Effector CD4-positive, alpha-beta T cell (primary cell): ENCODE measurements at places on chromosomes 11 and 22.

- DNase-seq, result no peak
These were observed 2.1 kb upstream of the PTPRCAP start for GRCh38 chr11:67439321-67440228.

GRCh38 chr11:134663506-134664313, 251.7 kb upstream of the B3GAT1 start:
- DNase-seq, result no peak

- DNase-seq, result no peak
These were observed 539.5 kb upstream of the LUZP2 start for GRCh38 chr11:23957314-23957713.

- DNase-seq, result no peak
These were observed 1.1 kb downstream of the CAVIN3 start for GRCh38 chr11:6319001-6319703.

- DNase-seq, result no peak
These were observed 397.6 kb downstream of the BUD13 start for GRCh38 chr11:116375221-116375620.

- no peak for DNase-seq
These were observed 959.8 kb downstream of the BRD1 start for GRCh38 chr22:48867891-48868290.

- no peak for DNase-seq
These were observed 47.0 kb downstream of the YAP1 start for GRCh38 chr11:102157219-102157618.

DNA sequence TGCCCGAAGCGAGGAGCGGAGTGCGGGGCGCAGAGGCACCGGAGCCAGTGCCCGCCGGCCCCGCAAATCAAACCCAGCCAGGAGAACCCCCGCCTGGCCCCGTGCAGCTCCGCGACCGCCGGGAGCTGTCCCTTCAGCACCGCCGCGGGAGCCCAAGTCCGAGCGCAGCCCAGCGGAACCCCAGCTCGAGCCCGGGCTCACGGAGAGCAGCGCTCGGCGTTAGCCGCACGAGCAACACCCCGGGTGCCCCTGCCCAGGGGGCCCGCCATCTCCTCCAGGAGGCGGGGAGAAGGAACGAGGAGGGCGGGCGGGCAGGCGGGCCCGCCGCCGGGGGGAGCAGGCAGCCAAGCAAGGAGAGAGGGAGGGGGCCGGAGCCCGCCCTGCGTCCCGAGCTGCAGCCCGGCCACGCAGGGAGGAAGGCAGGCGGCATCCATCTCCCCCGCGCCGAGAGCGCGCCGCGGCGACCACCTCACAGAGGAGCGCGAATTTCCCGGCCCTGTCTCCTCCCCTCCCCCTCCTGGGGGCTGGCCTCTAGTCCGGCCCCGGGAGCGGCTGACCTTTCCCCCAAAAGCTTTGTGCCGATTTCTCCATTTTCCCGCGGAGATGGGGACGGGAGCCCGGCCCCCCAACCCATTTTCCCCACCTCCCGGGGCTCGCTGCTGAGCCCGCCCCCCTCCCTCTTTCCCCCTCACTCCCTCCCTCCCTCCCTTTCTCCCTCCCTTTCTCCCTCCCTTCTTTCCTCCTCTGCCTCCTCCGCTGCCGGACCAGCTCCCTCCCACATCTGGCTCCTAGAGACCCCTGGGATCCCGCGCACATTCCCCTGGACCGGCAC, 621 bp downstream of the KCNC1 start:
- DNase-seq, result no peak

GRCh38 chr11:61279934-61280659, 15.0 kb downstream of the VWCE start:
- no peak for DNase-seq

GRCh38 chr11:120835601-120836228, 188.2 kb upstream of the TBCEL start:
- DNase-seq, result no peak

GRCh38 chr22:39027717-39028116, 6.8 kb downstream of the APOBEC3D start:
- DNase-seq, result no peak

- no peak for DNase-seq
These were observed 125.0 kb downstream of the CCDC81 start for GRCh38 chr11:86499723-86500129.

GRCh38 chr11:41040474-41040873, 419.0 kb downstream of the LRRC4C start:
- DNase-seq, result no peak

DNA sequence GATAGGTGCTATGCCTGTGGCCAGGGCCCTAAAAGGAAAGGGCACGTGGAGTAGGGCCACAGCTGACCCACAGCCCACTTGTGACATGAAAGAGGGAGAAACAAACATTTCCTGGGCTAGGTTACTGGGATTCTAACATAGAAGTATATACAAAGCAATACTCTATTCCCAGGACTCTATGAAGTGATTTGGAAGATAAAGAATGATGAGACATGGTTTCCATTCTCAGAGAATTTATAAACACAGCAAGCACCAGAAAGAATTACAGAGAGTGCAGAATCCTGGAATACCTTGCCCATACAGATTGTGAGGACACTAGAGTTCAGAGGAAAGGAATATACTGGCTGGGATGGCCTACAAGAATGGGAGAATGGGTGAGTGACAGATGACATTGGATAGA, 86.4 kb downstream of the KIRREL3 start:
- DNase-seq, result no peak

GRCh38 chr11:12289667-12290476, 87.5 kb upstream of the PARVA start:
- no peak for DNase-seq

- no peak for DNase-seq
These were observed 14.5 kb upstream of the PPARA start for GRCh38 chr22:46135611-46136485.

GRCh38 chr11:72317570-72317969, 73.6 kb upstream of the PHOX2A start:
- no peak for DNase-seq

DNA sequence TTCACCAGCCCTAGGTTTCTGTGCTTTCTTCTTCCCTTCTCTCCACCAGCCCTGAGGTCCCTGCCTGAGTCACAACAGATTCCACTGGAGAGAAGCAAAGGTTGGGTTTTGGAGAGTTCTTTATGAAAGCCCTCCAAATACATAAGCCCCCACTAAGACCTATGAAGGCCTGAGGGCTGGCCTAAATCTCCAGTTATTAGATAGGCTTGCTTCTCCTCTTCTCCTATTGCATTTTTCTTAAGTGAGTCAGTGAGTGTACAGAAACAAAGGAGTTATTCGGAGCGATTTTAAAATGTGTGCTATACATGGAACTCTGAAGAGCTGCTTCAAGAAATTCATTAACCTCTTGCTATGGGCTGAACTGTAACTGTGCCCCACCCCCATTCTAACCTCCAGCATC, 1057.3 kb downstream of the OPCML start:
- DNase-seq, result no peak

DNA sequence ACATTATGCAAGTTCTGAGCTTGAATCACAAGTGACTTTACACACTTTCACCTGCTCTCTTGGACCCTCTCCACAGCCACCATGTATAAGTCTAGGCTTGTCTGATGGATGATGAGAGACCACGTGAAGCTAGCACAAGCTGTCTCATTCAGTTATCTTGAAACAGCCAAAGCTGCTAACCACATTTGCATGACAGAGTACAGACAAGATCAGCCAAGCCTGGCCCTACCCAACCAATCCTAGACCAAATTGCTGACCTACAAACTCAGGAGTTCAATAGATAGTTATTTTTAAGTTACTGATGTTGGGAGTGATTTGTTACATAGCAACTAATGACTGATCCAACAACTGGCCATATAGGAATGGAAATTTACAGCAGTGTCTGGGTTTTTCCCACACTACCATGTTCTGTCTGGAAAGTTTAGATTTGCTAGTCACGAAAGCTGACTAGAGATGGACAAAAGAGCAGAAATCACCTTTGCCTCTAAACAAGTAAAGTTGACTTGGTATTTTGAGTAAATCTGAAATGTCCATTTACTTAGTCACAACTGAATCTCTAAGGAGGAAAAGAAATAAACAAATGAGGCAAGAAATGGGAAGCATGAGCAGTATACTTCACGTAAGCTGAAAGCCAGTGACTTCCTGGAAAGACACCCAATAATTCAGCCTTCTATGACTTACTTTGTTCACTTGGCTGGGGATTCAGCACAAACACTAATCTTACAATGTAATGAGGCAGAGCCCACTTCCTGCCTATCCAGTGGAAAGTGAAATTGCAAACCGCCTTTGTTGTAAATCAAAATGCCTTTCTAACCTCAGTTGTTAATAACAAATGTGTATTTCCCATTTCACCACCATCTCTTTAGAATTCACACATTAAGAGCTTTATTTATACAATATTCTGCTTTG, 101.7 kb downstream of the FAM181B start:
- DNase-seq, result no peak

GRCh38 chr11:111549869-111550203, 9.3 kb downstream of the LAYN start:
- no peak for DNase-seq

DNA sequence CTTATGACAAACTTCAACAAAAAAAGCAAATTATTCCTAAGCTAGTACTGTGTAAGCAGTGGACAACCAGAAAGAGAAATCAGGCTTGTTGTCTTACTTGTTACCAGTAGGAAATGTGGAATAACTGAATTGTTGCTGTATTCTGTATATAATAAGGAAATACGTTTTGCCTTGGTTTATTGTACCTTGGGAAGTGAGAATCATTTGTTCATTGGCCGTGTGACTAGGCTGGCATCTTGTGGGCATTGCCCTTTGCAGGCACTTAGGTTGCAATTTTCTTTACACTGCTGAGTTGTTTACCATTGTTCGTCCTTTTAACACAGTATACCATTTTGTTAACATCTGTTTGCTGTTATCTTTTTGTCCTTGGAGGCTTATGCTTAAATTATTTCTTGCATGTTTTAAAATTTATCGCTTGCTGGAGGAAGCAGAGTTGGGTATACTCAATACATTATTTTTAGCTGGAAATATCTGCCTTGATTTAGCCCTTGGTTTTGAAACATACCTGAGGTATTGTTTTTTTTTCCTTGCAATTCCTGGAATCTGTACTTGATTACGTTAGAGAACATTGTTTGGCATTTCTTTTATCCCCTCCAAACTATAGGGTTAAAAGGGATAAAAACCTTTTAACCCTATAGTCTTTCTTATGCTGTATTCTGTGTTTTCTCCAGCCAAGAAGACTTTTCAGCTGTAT, 109.3 kb downstream of the DDX10 start:
- no peak for DNase-seq

- no peak for DNase-seq
These were observed 341.3 kb downstream of the CADM1 start for GRCh38 chr11:115162919-115163318.

- DNase-seq, result no peak
These were observed 85.0 kb downstream of the CELSR1 start for GRCh38 chr22:46452195-46453005.

DNA sequence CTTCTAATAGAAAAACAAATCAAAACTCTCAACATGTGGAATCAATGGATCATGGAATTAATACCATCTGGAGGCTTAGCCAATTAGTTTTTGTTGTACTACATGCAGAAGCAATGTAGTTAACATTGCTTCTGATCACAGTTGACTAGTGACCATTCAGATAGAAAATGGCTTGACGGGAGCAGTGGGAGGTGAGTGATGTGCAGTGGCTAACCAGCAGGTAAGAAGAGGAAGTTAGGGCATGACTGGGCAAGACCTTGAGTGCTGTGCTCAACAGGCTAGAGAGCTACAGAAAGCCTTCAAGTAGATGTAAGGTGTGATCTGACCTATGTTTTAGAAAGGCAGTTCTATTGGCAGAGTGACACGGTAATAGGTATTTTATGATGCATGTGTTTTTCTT, 60.7 kb upstream of the ALKBH3 start:
- DNase-seq, result no peak

GRCh38 chr11:114399490-114400215, 658 bp downstream of the C11orf71 start:
- no peak for DNase-seq

DNA sequence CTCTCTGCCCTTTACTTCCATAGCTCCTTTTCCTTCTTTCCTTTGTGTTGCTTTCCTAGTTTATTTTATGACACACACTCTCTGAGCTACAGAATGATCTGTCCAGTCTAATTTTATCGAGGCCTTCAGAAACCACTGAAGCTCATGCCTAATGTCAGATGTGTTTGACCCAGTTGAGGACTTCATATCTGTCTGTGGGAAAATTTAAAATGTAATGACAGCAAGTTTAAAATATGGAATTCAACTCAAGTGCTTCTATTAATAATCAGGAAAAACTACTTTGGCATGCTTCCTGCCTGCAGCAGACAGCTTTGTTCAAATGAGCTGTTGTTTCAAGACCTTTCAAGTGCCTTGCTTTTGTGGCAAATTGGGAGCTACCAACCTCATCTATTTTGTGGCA, 261.8 kb upstream of the MTNR1B start:
- no peak for DNase-seq

DNA sequence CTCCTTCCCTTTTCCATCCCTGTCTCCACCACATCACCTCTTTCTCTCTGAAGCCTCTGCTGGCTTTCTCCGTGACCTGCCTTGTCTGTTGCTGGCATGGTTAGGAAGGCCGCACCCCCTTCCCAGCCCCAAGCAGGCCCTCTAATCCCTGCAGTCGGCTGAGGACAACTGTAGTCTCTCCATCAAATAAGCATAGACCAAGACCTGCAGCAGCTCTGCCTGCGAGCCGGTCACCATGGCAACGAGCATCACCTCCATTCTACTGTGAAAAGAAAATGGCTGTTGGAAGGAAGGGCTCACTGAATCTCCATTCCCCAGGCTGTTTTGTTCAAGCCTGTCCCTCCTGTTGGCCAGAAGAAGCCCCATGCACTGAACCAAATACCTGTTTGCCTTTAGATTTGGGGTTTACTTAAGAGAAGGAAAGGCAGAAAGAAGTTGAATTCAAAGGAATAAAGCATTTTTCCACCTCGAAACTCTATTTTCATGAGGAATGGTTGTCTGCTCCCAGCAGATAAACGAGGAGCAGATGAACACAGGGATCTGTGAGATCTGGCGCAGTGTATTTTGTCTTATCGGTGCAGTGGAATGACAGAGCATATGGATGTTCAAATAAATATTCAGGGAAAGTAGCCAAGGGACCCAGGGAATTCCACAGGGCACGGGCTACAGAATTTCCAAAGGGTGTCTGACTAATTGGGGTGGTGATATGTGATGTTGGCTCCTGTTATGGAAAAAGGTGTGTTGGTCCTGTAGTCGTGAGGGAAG, 113.1 kb upstream of the TTC12 start:
- no peak for DNase-seq

DNA sequence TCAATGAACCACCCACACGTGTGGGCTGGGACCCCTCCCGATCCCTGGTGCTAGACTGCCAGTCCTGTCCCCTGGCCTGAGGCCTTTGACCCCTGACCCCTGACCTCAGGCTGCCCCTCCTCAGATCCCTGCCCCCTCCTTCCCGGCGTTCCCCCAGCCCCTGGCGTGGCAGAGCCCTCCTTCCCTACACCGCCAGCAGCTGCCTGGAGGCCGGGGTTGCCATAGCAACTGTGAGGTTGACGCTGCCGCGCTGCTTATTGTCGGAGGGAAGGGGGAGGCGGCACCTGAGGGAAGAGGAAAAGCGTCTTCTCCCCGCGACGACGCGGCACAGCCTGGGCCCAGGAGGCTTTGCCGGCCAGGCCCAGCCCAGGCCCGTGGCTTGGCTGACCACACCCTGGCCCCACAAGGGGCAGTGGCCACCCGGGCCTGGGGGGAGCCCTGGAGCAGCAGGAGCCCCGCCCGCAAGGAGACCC, 32.6 kb downstream of the SHANK3 start:
- no peak for DNase-seq
